Activated CD4-positive, alpha-beta memory T cell treated with anti-CD3 and anti-CD28 coated beads for 36 hours (primary cell): ENCODE measurements at places on chromosomes 1 and 21. TPM values are rescaled to one million over a fixed set of nuclear protein-coding genes. Genes with fewer than 3 reads are reported as not detected.
A peak's percentile ranks its signal among the peaks of the same experiment; 100 is the strongest.

- H3K27me3 ChIP-seq = no peaks in the 10 kb centered on the region
- peaks cover 19% of the 10 kb centered on the region for H3K36me3 ChIP-seq
- peak overlapping the region; percentile 47 for H3K4me3 ChIP-seq
- H3K4me1 ChIP-seq = peaks cover 85% of the 10 kb centered on the region
Measured at GRCh38 chr1:66346057-66346795, 187.7 kb upstream of the SGIP1 start.

GRCh38 chr1:27554293-27554692 lies 49.7 kb downstream of the AHDC1 start:
- no peaks in the 10 kb centered on the region for H3K36me3 ChIP-seq
- no peaks in the 10 kb centered on the region for H3K27me3 ChIP-seq
- peaks cover 17% of the 10 kb centered on the region for H3K4me1 ChIP-seq
- H3K4me3 ChIP-seq = no peak overlapping the region
- DNase-seq = no peak
- no peak overlapping the region for H3K27ac ChIP-seq

DNA sequence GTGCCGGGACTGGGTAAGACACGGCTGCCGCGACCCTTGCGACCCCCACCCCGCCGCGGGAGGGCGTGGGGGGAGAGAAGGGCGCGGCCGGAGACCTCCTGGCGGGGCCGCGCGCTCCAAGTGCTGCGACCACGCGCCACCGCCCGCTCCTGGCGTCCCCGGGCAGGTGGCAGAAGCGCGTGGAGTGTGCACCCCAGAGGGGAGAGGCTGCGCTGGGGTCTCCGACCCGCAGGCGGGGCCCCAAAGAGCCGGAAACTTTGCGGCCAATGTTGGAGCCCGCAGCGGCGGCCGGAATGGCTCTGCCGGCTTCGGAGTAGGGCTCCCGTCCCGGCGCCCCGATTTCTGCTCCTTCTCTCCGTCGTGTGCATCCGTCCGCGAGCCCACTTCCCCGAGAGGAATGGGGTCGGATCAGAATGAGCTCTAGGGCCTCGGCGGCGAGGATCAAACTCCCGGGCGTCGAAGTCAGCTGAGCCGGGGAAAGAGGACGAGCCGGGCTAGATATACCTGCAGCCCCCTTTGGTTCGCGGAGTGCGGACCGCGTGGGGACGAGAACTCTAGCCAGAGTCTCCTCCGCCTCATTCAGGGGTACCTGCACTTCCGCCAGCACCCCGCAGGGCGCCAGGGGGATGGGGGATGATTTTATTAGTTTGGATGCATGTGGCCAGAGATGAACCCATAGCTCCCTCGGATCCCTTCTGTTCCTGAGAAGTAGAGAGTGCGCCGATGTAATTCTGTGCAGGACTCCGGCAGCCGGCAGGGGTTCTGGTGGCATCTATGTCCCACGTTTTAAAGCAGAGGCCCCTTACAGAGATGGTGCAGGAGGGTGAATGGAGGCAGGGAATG lies 751 bp downstream of the STUM start:
- peak overlapping the region; percentile 55 for H3K4me3 ChIP-seq
- peaks cover 14% of the 10 kb centered on the region for H3K4me1 ChIP-seq
- DNase-seq = no peak
- H3K27me3 ChIP-seq = peaks cover 42% of the 10 kb centered on the region

OLFM3 gene
- not detected for total RNA-seq
